ENCODE measurements at places on chromosomes 4 and X.

DNA sequence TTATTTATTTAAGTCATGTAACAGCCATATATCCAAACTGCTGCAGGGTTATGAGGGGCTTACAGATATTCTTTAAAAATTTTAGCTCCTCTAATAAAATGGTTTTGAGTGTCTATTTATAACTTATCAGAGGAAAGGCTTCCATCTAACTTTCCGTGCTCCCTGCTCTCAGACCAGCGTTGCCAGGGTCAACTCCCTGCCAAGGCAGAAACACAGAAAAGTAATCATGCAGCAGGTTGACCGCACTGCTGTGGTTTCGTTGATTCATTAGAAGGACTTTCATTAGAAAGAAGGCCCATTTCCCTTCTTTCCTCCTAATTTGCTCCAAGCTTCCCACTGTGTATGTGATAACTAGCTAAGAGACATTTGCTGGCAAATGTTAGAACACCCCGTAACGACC, 33.9 kb downstream of the BCLAF3 start:
- no peak for DNase-seq

GRCh38 chr4:172845281-172845680, 323.3 kb upstream of the GALNT7 start:
- DNase-seq, result no peak

GRCh38 chrX:154349359-154349935, 25.0 kb downstream of the FLNA start:
- no peak for DNase-seq

GRCh38 chr4:125331116-125331515, 16.4 kb downstream of the FAT4 start:
- DNase-seq, result no peak

DNA sequence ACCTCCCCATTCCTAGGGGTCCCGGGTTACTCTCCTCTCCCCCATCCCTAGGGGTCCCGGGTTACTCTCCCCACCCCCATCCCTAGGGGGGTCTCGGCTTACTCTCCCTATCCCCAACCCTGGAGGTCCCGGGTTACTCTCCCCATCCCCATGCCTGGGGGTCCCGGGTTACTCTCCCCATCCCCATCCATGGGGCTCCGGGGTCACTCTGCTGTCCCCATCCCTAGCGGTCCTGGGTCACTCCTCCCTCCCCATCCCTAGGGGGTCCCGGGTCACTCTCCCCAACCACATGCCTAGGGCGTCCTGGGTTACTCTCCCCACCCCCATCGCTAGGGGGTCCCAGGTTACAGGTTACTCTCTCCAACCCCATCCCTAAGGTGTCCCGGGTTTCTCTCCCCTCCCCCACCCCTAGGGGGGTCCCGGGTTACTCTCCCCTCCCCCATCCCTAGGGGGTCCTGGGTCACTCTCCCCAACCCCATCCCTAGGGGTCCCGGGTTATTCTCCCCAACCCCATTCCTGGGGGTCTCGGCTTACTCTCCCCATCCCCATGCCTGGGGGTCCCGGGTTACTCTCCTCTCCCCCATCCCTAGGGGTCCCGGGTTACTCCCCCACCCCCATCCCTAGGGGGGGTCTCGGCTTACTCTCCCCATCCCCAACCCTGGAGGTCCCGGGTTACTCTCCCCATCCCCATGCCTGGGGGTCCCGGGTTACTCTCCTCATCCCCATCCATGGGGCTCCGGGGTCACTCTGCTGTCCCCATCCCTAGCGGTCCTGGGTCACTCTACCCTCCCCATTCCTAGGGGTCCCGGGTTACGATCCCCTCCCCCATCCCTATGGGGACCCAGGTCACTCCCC, 821 bp downstream of the ASMTL start:
- no peak for DNase-seq

GRCh38 chr4:55980725-55981124, 32.0 kb downstream of the CEP135 start:
- no peak for DNase-seq

Measured in HFF-Myc (cell line).